ENCODE measurements at places on chromosomes 11 and 22.
A peak's percentile ranks its signal among the peaks of the same experiment; 100 is the strongest.

DNA sequence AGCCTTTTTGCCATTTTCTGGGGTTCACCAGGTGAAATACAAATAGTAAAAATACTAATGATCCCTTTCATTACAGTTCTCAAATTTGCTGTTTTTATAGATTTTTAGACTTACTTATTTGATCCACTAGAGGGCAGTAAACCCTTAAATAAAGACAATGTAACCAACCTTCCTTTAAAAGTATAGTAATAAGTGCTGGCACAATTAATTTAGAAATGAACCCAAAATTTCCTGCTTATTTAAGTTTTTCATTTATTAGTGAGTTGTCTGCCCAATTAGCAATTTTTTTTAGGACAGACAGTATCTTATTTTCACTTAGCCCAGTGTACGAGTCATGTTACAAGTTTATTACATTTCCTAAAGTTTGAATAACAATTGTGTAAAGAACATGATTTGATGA lies 4.7 kb downstream of the DDIAS start:
- peak; percentile 51 for DNase-seq

DNA sequence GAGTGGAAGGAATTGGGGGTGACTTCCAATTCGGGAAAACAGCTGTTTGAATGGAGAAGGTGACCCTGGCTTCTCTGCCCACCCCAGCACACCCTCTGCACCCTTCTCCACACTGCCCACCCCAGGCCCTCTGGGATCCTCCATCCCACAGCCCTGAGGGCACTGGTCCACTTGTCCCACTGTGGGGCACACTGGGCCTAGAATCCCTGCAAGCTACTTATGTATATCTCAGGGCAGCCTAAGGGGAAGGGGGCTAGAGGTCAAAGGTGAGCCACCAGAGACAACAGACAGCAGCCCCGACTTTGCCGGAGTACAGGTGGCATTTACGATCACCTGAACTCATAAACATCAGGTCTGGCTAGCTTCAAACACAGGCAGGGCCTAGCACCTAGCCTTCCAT lies 673 bp upstream of the SCUBE2 start:
- no peak for DNase-seq

GRCh38 chr11:128716661-128717210 lies 22.9 kb downstream of the FLI1 start:
- no peak for DNase-seq

- DNase-seq: no peak
Observed at GRCh38 chr22:25911243-25911972, 169.4 kb downstream of the MYO18B start.

DNA sequence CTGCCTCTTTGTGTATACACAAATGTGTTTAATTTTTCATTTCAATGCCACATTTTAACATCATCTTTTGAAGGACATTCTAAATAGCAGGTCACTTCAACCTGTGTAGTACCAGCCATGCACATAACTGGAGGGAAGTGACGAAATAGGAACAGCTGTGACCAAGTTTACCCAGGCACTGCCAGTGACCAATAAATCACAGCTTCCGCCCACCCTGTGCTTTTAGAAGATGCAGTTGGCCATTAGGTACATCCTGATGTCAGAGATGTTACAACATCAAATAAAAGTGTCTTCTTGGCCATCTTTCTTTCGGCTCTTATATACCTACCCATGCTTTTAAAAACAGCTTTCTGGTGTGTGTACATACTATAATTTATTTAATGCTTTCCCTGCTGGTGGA lies 7.8 kb downstream of the LDLRAD3 start:
- DNase-seq: no peak

GRCh38 chr11:123006860-123007542 lies 25.4 kb upstream of the BSX start:
- DNase-seq: no peak

DNA sequence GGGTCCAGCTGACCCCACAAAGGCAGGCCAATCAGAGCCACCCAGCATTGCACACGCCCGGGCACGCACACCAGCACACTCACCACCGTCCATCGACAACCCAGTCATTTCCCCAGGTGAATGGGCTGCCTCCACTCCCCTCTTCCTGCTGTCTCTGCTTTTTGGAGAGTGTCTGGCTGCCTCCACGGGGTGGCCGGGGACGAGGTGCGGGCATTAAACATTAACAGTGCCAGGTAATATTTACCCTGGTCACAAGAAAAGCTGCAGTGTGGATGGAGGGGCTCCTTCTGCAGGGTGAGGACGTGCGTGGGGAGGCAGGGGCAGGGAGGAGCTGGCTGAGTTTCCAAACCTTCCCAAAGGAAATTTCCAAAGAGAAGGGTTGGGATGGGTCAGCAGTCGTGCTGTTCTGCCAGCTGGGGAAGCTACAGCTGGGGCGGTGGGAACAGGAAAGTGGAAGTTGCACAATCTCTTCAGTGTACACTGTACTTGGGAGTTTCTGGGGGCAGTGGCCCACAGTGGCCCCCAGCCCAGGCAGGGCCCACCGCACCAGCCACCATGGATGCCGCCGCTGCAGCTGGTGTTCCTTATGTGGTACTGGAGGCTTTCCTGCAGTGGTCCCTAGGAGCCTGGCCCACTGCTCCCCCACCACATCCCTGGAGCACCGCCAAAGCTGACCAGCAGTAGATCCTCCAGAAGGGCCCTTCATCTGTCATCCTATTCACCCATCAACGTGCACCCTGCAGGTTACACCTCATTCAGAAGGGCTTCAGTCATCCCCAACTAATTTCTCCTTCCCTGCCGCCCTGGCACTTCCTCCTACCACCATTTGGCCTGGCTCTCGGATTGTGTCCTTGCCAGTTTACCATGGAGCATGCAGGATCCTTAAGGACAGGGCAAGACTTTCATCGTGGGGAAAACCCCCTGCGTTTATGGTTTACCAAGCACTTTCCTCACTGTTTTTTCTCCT lies at the start of gene FXYD2:
Gene FXYD2, minus strand, starts transcription at position 174 of the 967 bp plus-strand sequence. Its CDS starts 66 bp downstream, at position 108.
- no peak for DNase-seq

GRCh38 chr11:122189229-122189628 lies 73.2 kb upstream of the BLID start:
- DNase-seq: no peak

- peak; percentile 1 for DNase-seq
Observed at GRCh38 chr22:39567135-39567946, 3.2 kb upstream of the CACNA1I start.

DNA sequence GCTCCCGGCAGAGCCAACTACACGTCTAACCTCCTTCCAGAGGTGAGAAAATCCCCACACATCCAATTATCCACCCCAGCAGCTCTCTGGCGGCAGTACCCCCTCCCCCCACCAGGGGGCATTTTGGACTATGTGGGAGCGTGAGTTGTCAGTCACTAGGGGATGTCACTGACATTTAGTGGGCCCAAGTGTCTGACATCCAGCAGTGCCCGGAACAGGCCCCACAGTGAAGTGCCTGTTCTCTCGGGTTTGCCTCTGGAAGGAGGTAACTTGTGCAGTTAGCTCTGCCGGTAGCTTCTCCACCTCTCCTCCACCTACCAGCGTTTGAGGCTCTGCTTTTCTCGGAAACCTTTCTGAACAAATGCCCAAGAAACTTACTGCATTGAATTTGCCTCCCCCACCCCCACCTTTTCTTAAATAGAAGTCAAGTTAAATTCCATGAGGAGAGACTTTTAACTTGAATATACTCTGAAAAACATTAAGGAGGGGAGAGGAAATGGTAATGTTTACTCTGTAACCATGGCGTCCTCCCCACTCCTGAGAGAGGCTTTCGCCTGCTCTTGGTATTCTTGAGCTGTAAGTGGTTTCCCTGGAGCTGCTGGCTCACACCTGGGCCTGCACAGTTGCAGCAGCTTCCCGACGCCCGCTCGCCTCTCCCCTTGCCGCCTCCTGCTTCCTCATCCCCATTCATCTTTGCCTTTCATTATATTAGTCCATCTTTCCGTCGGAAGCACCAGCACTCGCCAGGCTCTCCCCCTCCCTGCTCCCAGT lies 112.8 kb downstream of the WNT7B start:
- peak; percentile 71 for DNase-seq

DNA sequence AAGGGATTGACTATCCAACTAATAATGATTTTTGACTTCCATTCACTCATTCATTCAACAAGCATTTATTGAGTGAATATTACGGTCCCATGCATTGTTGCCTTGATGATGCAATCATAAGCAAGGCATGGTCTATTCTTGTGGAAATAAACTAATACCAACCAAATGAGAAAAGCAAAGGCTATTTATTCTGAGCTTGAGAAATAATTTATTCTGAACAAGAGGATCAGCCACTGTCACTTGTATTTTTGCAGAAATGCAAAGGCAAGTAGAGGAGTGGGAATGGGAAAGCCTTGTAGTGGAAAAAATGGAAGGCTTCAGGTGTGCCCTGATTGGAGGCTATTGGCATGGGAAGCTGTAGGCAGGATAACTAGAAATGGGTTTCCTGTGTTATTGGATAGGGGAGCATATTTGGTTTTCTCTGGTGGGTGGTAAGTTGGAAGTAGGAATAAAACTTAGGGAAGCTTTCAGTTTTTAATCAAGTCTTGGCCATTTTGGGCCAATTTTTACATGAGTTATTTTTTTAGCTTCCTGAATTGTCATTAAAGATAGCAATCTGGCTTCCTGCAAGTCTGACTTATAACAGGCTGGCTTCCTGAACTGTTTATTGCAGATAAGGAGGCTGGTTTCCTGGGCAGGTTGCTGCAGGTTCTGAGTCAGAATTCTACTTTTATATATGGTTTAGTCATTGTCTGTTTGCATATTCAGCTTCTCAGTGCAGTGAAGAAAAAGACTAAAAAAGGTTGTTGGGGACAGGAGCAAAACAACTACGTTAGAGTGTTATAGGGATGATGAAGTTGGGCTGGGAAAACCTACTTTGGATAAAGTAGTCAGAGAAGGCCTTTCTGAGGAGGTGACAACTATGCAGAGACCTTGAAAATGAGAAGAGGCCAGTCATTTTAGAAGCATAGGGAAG lies 106.7 kb downstream of the APIP start:
- DNase-seq: no peak

GRCh38 chr11:120471131-120471530 lies 40.4 kb upstream of the GRIK4 start:
- DNase-seq: no peak

Data from NCI-H1436 (cell line).